NCI-H1105 (cell line): ENCODE measurements at places on chromosomes 5 and 9.

- DNase-seq = no peak
Observed at GRCh38 chr9:18423791-18424531, 50.0 kb upstream of the ADAMTSL1 start.

DNA sequence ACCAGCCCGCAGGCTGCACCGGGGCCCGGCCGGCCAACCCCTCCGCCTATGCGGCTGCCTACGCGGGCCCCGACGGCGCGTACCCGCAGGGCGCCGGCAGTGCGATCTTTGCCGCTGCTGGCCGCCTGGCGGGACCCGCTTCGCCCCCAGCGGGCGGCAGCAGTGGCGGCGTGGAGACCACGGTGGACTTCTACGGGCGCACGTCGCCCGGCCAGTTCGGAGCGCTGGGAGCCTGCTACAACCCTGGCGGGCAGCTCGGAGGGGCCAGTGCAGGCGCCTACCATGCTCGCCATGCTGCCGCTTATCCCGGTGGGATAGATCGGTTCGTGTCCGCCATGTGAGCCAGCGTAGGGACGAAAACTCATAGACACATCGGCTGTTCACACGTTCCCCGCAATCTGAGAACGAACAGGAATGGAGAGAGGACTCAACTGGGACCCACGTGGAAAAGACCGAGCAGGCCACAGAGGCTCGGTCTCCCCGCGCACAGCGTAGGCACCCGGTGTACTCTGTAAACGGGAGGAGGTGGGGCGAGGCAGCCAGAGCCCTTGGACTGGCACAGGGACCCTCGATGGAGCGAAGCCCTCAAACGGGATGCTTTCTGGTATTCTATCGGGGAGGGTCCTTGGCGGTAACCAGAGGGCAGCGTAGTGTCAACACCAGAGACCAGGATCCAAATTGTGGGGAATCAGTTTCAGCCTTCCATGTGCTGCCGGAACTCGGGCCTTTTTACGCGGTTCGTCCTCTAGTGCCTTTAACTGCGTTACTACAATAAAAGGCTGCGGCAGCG, 1.9 kb downstream of the FOXE1 start:
- DNase-seq = no peak

GRCh38 chr5:33049842-33050241, 338.7 kb downstream of the NPR3 start:
- no peak for DNase-seq

DNA sequence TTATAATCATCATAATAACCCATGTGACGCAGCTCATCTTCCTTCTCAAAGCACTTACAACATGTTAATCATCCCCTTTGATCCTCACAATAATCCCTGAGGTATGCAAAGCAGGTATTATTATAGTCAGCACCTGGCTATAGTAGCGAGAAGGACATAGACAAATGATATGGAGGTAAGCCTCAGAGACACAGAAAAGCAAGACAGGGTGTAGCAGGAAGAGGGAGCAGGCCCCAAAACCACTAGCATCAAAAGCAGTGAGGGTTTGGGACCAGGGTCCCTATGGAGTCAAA, 139.2 kb upstream of the SLC30A5 start:
- no peak for DNase-seq

DNA sequence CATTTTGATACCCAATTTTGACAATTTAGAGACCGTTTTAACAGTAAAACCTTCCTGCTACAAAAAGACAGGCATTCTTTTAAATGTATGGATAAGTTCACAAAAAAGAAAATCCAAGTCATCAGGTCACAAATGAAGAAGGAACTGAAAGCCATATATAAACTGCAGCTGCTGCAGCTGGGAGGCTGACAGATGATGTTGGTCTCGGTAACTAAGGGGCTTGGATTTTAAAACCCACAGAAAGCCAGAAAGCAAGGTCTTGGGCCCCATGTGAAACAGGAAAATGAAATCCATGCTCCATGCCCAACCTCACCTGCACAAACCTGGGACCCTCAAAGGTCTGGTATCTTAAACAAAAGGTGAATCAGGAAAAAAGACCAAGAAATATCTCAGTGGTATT, 15.7 kb upstream of the C5orf34 start:
- no peak for DNase-seq

- DNase-seq = no peak
Observed at GRCh38 chr9:38039090-38039906, 29.7 kb downstream of the SHB start.

- no peak for DNase-seq
Observed at GRCh38 chr9:111613436-111614040, 14.1 kb upstream of the PTGR1 start.

DNA sequence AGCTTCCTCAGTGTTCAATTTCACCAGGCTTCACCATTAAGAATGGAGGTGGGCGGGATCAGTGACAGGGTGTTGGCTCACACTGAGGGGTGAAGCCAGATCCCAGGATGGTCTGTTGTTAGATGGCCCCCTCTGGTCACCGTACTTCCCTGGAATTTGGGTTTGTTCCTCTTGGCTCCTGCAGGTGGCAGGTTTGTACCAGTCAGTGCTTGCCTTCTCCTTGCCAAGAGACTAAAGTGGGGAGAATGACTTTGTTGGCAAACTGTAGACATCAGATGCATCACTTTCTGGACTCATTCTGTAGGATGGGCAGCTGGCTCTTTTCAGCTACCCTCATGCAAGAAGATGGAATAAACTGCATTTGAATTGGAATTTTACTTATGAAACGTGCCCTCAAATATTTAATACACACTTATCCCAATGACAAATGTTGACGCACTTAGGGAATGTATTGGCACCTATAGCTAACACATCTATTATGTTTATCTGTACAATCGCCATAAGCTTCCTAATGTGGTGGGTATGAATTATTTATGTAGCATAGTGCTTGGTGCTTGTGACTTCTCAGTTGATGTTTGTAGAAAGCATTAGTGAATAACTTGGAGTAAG, 31.4 kb upstream of the ANKRD55 start:
- DNase-seq = no peak

GRCh38 chr5:141637767-141638419, 1.1 kb downstream of the RELL2 start:
- DNase-seq = no peak

- DNase-seq = no peak
Observed at GRCh38 chr5:137575847-137576246, 76.7 kb upstream of the SPOCK1 start.

GRCh38 chr5:59143926-59144333, 561.1 kb downstream of the RAB3C start:
- DNase-seq = no peak

DNA sequence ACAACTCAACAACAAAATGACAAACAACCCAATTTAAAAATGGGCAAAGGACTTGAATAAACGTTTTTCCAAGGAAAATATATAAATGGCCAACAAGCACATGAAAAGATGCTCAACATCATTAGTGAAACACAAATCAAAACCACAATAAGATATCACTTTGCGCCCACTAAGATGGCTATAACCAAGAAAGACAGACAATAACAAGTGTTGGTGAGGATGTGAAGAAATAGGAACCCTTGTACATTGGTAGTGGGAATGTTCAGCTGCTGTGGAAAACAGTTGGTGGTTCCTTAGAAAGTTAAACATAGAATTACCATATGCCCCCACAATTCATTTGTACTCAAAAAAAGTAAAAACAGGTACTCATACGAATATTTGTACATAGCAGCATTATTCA, 39.2 kb upstream of the WDR41 start:
- DNase-seq = no peak

DNA sequence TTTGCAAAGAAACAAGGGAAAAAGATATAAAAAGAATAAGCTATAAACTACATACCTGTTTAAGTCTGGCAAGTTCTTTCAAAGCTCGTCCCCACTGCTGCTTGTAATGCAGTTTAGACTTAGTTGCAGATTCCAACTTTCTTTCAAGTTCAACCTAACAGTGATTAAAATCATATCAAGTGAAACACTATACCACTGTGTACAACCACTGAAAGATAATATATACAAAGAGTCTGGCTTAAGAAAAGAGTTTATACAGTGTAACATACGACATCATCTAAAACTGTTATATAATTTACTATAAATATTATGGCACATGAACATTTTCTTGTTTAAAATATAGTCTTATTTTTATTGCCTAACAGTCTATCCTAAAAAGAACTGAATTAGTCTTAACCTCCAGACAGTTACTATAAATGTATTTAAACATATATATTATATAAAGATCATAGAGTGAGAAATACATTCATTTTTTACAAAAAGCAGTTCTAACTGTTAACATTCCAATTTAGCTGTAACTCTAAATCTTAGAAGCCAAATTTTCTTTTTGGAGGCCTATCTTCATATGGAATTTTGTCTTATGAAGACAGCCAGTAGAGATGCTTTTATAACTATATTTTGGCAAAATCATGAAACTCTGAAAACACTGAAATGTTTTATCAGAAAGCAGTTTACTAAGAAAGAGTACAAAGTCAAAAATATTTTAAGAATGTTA, 58.6 kb downstream of the CEP120 start:
- no peak for DNase-seq

DNA sequence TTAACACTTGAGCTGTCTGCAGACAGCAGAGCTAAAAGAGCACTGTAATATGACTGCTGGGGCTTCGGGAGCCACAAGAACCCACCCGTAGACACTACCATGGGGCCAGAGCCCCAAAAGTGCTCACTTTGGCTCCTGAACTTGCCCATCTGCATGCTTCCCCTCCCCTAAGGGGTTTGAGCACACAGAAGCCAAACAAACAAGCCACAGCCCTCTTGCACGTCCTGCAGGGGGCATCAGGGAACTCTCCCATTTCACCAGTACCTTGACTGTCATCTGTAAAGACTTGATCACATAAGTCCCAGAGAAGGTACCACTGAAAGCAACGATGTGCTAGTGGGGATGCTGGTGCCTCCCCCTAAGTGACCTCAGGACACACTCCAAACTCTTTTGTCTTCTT, 681.8 kb downstream of the SEMA5A start:
- no peak for DNase-seq

- peak; percentile 72 for DNase-seq
Observed at GRCh38 chr9:133664173-133665050, 28.2 kb downstream of the DBH start.

GRCh38 chr9:122015170-122015821, 77.8 kb downstream of the TTLL11 start:
- no peak for DNase-seq

GRCh38 chr9:131038256-131039128, 29.5 kb downstream of the LAMC3 start:
- no peak for DNase-seq
